ENCODE measurements at places on chromosomes 12 and 14.

DNA sequence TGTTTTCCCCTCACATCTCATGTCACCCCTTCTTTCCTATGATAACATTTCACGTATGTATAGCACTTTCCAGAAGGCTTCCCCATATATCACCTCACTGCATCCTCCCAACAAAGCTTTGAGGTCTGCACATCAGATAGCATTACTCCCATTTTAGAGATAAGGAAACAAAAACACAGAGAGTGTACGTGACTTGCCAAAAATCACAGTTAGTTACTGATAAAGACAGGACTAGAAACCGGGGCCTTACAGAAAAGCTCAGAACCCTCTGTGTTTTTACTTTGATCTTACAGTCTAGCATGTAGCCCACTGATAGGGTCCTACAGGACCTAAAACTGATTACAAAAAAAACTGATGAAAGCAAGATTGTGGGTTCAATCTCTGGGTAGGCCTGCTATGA, 202.9 kb upstream of the CDKN3 start:
- no peak for DNase-seq

DNA sequence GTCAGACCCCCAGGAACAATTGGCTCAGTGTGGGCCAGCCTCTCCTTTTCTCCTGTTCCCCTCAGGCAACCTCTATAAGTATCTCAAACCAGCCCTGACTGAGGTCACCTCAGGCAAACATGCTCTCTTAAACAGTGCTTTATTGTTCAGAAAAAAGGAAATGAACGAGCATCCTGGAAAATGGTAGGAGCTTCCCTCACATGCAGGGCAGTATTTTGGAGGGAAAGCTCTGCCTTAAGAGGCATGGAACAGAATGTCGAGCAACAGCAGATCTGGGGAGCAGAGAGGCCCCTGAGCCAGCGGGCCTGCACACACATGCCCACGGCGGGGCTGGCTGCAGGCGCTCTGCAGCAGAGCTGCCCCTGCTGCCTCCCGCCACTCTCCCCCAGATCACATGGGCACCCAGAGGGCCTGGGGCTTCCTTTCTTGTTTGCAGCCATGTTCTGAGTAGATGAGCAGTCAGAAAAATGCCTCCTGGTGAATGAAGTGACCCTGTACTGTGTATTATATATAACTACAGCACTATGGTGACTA, 42.0 kb downstream of the MOK start:
- peak; percentile 88 for DNase-seq

GRCh38 chr12:117403586-117404139, 42.2 kb upstream of the NOS1 start:
- DNase-seq: no peak

GRCh38 chr12:76777765-76778216, 13.9 kb downstream of the ZDHHC17 start:
- no peak for DNase-seq

DNA sequence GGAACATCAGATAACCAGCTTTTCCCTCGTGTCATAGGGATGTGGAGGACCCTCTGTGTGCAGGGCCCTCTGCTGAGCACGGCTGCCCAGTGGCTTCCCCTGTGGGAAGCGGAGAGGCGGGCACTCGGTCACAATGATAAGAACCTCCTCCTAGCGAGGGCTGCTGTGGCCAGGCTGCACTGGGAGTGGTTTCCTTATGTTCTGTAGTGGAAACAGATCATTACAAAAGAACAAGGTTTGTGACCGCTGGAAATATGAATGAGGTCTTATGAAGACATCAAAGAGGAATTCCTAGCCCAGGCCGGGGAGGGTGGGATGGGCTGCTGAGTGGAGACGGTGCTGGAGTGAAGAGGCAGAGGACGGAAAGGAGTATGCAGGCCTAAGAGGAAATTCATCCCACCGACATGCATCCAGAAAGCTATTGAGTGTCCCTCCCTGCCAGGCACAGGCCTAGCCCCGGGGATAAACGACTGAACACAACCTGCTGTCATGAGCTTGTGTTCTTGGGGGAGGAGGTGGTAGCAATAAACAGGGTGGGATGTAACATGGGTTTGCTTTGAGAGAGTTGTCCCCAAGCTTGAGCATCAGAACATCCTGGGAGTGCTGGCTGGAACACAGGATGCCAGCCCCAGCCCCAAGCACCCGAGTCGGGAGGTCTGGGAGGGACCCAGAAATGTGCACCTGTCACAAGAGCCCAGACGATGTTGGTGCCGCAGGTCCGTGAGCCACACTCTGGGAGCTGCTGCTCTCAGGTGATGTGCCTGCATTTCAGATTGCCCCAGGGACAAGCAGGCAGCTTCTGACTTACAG, 37.5 kb downstream of the FZD10 start:
- DNase-seq: no peak

GRCh38 chr12:82931349-82932116, 244.8 kb downstream of the TMTC2 start:
- DNase-seq: no peak

- DNase-seq: no peak
These were observed 85.4 kb downstream of the LGMN start for GRCh38 chr14:92663049-92663448.

GRCh38 chr12:14545144-14546124, 22.2 kb downstream of the PLBD1 start:
- DNase-seq: peak; percentile 1

DNA sequence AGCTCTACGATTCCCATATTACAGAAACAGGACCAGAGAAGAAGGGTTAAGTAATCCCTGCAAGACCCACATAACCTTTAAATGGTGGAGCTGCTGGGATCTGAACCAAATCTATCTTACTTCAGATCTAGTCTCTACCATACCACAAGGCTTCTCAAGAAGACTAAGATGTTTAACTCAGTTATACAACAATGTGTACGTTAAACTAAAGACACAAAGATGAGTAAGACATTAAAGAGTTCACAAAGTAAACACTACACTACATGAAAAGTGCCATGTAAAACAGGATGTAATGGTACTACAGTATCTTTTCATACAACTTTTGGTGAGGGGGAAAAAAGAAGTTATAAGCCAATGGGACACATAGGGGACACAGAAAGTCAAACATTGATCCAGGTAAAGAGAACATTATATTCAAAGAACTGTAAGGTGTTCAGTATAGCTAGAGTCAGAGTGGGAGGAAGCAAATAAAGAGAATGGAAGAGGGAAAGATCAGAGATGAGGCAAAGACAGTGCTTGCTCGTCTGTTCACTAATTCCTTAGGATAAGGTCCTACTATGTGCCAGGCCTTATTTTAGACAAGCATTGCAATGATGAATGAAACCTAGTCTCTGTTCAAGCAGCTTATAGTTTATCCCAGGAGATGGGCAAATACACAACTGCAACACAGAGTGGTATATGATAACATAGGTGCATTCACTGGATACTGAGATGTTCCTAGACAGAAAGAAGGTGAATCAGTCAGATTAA, 7.7 kb downstream of the TMED10 start:
- no peak for DNase-seq

- peak; percentile 50 for DNase-seq
These were observed 71.9 kb upstream of the TCL1B start for GRCh38 chr14:95614349-95614748.

GRCh38 chr14:101906645-101907044, 57.7 kb upstream of the DYNC1H1 start:
- DNase-seq: no peak

DNA sequence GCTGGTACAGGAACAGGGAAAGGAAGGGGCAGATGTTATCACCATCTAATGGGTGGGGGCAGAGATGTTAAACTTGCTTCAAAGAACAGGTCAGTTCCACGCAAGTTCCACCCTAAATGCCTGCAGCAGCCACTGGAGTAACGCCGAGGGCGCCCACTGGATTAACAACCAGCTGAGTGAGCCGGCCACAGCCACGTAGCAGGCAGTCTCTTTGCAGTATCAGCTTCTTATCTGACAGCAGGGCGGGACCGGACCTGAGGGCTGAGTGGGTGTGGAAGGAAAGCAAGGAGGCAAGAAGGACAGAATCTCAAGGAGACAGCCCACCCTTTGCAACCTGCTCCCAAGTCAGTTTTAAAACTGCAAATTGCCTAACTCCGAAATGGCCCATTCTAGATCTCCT, 38.4 kb upstream of the FOXN3 start:
- DNase-seq: no peak

GRCh38 chr12:6171409-6172015, 28.7 kb upstream of the CD9 start:
- no peak for DNase-seq

DNA sequence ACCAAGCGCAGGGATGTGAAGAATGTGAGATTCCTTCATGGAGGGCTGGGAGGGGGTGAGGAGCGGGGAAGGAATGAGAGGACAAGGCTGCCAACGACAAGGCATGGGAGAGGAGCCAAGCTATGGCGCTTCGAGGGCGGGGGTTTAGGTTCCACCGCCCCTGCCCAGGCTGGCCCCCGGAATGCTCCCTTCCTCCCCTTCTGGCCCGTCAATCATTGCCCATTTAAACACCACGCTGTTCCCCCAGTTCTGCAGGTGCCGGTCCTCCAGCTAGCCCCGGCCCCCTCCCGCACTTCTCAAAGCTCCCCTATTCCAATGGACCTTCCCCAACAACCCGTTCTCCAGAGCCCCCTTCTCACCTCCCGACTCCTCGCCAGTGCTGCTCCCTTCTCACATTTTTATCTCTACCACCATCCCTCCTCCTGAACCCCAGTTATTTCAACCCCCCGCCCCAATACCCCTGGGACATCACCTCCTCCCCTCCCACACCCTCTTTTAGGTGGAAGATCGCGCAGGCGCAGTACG, 428 bp downstream of the RNF41 start:
- peak; percentile 65 for DNase-seq

GRCh38 chr14:81638656-81639280, 105.1 kb upstream of the SEL1L start:
- no peak for DNase-seq

GRCh38 chr12:15861404-15861803, 20.8 kb upstream of the STRAP start:
- no peak for DNase-seq

- no peak for DNase-seq
These were observed 18.9 kb downstream of the FAR2 start for GRCh38 chr12:29167988-29168387.

- peak; percentile 44 for DNase-seq
These were observed 365.6 kb downstream of the BCL11B start for GRCh38 chr14:98906123-98906995.

DNA sequence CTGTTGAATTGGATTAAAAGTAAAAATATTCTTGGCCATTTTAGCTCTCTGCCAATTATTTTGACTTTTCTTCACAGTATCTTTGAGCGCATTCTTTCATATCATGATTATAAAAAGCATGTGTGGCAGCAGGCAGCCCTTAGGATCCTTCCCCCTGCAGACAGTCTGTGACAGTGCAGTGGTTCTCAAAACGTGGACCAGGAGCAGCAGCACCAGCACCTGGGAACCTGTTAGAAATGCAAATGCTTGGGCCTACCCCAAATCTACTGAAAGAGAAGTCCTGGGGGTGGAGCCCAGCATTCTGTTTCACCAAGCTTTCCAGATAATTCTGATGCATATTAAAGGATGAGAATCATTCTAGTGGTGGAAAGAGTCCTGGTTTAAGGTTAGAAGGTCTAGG, 155.6 kb downstream of the MON2 start:
- DNase-seq: no peak

DNA sequence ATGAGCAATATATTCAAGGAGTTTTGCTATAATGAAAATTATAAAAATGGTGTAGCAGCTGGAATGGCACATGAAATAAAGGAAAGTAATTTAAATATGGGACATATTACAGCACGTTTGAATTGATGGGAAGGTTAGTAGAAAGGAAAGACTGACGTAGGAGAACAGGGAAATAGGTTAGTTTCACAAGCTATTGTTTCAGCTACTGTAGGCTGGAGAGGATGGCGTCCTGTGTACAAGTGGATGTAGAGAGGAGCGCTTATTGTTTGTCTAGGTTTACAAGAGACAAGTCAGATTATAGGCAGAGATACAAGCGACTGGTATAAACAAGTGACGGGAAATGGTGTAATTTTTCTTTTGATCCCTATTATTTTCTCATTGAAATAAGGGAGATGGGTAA, 431.2 kb upstream of the PDE3A start:
- no peak for DNase-seq

- no peak for DNase-seq
These were observed 514 bp downstream of the TPPP2 start for GRCh38 chr14:21030531-21030930.

GRCh38 chr14:55760789-55761566, 181.0 kb downstream of the KTN1 start:
- DNase-seq: no peak

DNA sequence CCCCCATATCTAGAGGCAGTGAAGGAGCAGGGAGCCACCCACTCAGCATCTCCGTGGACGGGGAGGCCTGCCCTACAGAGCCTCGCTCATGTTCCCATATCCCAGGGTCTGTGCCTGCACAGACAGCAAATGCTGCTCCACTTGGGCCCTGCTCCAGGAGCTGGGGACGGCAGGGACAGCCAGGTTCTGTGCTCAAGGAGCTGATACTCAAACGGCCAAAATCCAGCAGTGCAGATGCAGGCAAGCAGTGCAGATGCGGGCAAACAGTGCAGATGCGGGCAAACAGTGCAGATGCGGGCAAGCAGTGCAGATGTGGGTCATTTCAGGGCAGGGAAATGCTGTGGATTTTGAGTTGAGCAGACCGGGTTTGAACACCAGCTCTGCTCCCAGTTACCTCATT, 6.2 kb upstream of the SERPINA12 start:
- no peak for DNase-seq

GRCh38 chr14:63656194-63656593, 14.5 kb upstream of the WDR89 start:
- peak; percentile 16 for DNase-seq

- no peak for DNase-seq
These were observed 145.7 kb downstream of the SAMD4A start for GRCh38 chr14:54712465-54713200.

DNA sequence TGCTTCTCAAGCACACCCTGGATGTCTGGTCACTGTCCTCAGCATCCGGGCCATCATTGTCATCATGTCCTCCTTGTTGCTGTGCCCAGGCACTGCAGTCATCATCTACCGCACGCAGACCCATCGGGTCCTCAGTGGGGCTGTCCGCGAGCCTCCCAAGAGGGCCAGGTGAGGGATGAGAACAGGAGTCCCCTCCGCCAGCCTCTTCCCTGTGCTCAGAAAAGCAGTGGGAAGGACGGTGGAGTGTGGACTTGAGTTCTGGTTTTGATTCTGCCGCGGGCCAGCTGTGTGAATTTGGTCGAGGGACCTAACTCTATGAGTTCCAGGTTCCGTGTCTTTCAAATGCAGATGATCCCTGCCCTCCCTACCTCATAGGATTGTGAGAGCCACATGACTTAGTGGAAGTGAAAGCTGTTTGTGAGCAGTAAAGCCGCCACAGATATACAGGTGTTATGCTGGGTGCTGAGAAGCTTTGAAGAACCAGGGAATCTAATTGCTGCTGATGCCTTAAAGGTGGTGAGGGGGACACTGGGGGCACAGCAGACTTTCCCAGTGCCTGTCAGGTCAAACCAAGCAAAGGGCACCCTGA, 122.9 kb upstream of the RAP1B start:
- no peak for DNase-seq

DNA sequence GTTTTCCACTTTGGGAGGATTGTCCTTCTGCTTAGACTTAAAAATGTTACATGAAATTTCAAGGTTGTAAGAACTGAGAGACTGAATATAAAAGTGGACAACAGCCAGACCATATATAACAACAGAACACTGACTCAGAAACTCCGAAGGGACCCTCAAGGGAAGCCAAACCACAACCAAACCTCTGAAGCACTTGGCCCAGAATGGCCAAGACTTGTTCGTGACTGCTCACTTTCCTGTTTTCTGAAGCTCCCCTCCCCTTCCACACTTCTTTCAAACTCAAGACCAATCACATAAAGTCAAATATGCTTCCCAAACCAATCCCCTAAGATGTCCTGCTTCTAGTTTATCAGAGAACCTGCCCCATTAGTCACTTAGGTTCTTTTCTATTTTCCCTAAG, 13.7 kb downstream of the OR6J1 start:
- no peak for DNase-seq
